Esophagus squamous epithelium (tissue), 5 donors: ENCODE measurements at places on chromosomes 13 and 19. TPM values are rescaled to one million over a fixed set of nuclear protein-coding genes. Genes with fewer than 3 reads are reported as not detected.

GRCh38 chr19:3708207-3708931, at the start of gene TJP3:
Gene TJP3, plus strand, starts transcription at chr19:3708384. Its CDS starts 20,049 bp downstream, at chr19:3728433.
- no peaks in the 10 kb centered on the region for H3K36me3 ChIP-seq
- no peak for DNase-seq
- H3K4me3 ChIP-seq, result peak within 1 kb of the TSS; percentile 47
- no peaks in the 10 kb centered on the region for H3K27me3 ChIP-seq

KLK11 gene
- 171 TPM for total RNA-seq

ADAMTS10 gene
- 8.8 TPM for total RNA-seq

DNA sequence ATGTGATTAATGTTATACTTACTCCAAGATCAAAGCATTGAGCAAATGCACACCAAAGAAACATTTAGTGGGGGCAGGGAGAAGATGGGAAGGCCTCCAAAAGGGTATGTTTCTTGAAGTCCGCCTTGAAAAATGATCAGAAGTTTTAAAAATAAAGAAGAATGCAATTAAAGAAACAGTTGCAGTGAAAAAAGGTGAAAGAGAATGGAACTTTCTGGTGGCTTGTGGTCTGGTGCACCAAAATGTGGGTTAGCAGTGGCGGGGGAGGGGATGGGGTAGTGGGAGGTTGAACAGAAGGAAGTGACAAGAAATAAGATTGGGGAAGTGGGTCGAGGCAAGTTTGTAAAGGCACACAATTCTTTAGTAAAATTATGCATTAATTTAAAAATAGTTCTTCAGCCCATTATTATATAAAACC, 2.5 kb downstream of the LCP1 start:
- no peaks in the 10 kb centered on the region for H3K36me3 ChIP-seq
- no peaks in the 10 kb centered on the region for H3K27me3 ChIP-seq
- H3K27ac ChIP-seq, result peak overlapping the region; percentile 37
- H3K4me1 ChIP-seq, result no peaks in the 10 kb centered on the region

ZNF723 gene
- not detected for total RNA-seq

ZNF560 gene
- not detected for total RNA-seq

NCAN gene
- not detected for total RNA-seq

DNA sequence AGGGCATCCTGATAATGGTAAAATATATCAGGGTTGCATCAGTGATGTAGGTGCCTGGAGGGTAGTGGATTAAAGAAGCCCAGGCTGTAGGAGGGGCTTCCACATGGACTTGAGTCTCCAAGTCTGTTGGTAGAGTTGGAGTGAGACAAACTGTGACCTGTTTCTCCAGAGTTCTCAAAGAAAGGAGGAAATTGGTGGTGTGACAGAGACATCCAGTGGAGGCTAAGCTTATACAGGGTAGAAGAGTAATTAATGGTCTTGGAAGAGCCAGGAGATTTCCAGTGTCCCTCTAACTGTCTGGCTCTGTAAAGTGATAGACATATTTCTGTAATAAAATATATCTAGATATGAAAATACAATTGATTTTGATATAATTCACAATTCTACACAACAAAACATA, 61.1 kb downstream of the GPC5 start:
- no peak for DNase-seq
- H3K4me3 ChIP-seq, result no peak overlapping the region
- no peaks in the 10 kb centered on the region for H3K4me1 ChIP-seq

- H3K4me3 ChIP-seq, result peak overlapping the region; percentile 7
- no peaks in the 10 kb centered on the region for H3K4me1 ChIP-seq
- peak overlapping the region; percentile 45 for H3K27ac ChIP-seq
- no peak for DNase-seq
- H3K36me3 ChIP-seq, result peaks cover 27% of the 10 kb centered on the region
- H3K27me3 ChIP-seq, result no peaks in the 10 kb centered on the region
These were observed 7.2 kb upstream of the ZNF606 start for GRCh38 chr19:58009666-58010301.

MTUS2 gene
- 0.57 TPM for total RNA-seq

DEDD2 gene
- 23.2 TPM for total RNA-seq

ANKRD27 gene
- 22.8 TPM for total RNA-seq

DNA sequence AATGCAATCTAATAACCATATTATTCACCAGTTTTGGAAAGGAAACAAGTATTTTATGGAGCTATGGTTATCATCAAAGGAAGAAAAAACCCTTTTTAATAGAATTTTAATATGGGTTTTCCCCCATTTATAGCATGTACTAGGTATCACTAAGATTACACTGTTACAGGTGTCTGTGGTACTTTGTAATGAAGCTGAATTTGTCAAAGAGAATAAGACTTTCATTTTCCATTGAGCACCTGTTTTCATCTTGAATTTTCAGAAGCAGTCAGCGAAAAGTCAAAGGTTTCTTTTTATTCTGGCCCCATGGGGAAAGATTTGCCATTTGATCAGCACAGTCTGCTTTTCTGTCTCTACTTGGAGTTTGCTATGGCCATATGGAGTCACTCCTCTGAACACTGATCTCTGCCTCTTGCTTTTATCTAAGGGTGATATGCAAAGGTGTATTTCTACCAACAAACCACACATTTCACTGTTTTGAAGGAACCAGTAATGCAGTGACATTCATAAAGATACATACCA, 590.0 kb downstream of the DCT start:
- no peaks in the 10 kb centered on the region for H3K36me3 ChIP-seq
- H3K4me3 ChIP-seq, result no peak overlapping the region
- no peak for DNase-seq
- no peak overlapping the region for H3K27ac ChIP-seq
- H3K27me3 ChIP-seq, result no peaks in the 10 kb centered on the region

DNA sequence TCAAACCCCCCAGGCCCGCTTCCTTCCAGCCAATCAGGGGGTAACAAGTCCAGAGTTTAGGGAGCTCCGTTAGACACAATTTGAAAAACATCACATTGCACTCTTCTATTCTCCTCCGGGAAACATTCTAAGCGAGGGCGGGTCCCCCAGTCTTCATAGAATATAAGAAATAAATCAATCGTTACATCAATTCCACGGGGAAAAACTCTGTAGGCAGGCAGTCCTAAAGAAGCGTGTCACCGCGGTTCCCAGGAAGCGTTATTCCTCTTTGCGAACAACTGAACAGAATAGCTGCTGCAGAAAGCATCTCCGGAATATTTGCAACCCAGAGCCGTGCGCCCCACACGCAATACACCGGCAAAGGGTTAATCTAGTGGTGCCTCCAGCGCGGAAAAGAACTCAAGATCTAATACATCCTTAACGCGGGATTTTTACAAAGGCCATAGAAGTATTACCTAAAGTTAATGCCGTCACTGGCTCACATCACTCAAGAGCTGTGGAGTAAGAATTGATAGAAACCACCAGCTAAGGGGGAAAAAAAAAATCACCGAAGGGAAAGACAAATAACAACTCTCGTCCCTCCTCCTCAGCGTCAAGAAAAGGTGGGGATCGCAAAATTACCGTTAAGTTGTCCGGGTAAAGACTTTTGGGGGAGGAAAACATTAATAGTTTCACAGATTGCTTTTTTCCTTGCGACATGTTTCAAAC, 65.1 kb downstream of the KCNRG start:
- DNase-seq, result no peak
- H3K36me3 ChIP-seq, result no peaks in the 10 kb centered on the region
- peak overlapping the region; percentile 95 for H3K27ac ChIP-seq
- H3K4me3 ChIP-seq, result peak overlapping the region; percentile 75

CAPN12 gene
- total RNA-seq, result 4.2 TPM

GRCh38 chr19:7638802-7639465, 2.0 kb downstream of the STXBP2 start:
- no peaks in the 10 kb centered on the region for H3K36me3 ChIP-seq
- H3K4me1 ChIP-seq, result peaks cover 37% of the 10 kb centered on the region
- no peak overlapping the region for H3K4me3 ChIP-seq
- H3K27me3 ChIP-seq, result no peaks in the 10 kb centered on the region
- H3K27ac ChIP-seq, result no peak overlapping the region
- DNase-seq, result no peak

GRCh38 chr13:23725922-23726321, 155.7 kb downstream of the TNFRSF19 start:
- no peaks in the 10 kb centered on the region for H3K4me1 ChIP-seq
- no peaks in the 10 kb centered on the region for H3K27me3 ChIP-seq
- no peaks in the 10 kb centered on the region for H3K36me3 ChIP-seq
- H3K27ac ChIP-seq, result no peak overlapping the region
- H3K4me3 ChIP-seq, result no peak overlapping the region

BRME1 gene
- 1.8 TPM for total RNA-seq

DNA sequence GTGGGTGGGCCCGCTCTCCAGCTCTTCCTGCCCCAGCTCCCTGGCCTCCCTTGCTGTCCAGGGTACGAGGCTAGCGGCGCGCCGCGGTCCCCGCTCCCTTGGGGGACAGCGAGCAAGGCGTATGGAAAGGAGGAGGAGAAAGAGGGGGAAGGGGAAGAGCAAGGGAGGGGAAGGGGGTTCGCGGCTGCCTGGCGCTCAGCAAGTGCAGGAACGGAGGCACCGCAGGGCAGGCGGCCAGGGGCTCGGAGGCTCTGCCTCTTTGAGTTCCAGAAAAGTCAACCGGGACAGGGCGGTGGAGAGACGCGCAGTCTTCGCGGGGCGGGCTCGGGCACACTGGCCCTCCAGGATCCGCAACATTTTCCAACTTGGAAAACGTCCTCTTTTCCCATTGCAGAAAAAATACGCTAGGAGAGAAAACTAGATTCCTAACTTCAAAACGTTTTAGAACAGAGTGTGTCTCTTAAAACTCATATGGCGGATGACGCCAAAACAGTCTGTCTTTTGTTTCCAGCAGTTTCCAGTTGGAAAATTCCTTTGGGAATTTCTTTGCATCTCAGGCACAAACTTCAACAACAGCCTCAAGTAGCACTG, 23.1 kb upstream of the TNFRSF19 start:
- DNase-seq, result no peak
- no peaks in the 10 kb centered on the region for H3K27me3 ChIP-seq
- peak overlapping the region; percentile 74 for H3K27ac ChIP-seq
- no peaks in the 10 kb centered on the region for H3K4me1 ChIP-seq
- H3K4me3 ChIP-seq, result peak overlapping the region; percentile 65

GRCh38 chr13:112902101-112902651, 66.8 kb upstream of the MCF2L start:
- no peak overlapping the region for H3K27ac ChIP-seq
- H3K4me1 ChIP-seq, result no peaks in the 10 kb centered on the region
- no peak for DNase-seq
- no peaks in the 10 kb centered on the region for H3K27me3 ChIP-seq
- no peak overlapping the region for H3K4me3 ChIP-seq
- no peaks in the 10 kb centered on the region for H3K36me3 ChIP-seq
